ENCODE measurements at places on chromosomes 2 and 18.
A peak's percentile ranks its signal among the peaks of the same experiment; 100 is the strongest.

DNA sequence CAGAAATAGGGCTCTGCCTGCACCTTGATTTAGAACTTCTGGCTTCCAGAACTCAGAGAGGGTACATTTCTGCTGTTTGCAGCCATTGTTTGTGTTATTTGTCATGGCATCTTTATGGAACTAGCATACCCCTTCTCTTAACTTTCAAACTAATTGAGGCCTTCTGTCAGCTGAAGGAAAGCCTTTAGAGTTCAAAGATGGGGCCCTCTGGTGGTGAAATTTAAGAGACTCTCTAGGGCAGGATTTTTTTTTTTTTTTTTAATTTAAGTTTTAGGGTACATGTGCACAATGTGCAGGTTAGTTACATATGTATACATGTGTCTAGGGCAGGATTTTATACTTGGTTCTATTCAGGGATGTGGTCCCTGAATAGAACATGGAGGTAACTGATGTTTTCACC, 260.6 kb upstream of the LINC00305 start:
- DNase-seq, result no peak

DNA sequence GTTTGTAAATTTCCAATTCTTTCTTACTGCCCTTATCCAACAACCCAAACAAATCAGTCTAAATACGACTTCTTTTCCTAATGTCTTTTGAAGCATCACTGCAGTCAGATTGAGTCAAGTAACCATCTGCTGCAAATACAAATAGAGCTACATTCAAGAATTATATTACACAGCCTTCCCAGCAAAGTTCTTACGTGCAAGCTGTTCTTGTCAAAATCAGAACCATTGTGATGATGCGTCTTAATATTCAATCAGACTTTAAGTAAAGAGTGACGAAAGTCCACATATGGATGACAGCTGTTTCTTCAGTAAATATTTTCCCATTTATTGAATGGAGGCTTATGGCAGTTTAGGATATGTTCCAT, 943.8 kb downstream of the LRP1B start:
- no peak for DNase-seq

- no peak for DNase-seq
Measured at GRCh38 chr2:228545748-228546145, 364.3 kb upstream of the SPHKAP start.

- DNase-seq, result no peak
Measured at GRCh38 chr2:240327566-240327965, 107.9 kb upstream of the GPC1 start.

DNA sequence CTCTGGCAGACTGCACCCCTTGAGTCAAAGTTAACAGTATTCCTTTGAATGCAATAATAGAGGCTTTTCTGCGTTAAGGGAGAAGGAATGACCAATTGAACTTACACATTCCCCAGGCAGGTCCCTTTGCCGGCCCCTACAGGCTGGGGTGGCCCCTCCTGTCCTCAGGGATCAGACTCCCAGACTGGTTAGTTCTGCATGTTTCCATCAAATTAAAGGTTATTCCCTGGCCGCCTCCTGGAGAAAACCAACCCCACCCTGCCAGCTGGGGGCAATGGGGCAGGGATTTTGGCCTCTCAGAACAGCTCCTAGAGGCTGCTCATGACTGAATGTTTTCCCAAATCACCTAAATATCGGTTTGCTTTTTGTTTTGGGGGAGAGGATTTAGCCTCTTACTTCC, 199.6 kb downstream of the MGAT5 start:
- no peak for DNase-seq

DNA sequence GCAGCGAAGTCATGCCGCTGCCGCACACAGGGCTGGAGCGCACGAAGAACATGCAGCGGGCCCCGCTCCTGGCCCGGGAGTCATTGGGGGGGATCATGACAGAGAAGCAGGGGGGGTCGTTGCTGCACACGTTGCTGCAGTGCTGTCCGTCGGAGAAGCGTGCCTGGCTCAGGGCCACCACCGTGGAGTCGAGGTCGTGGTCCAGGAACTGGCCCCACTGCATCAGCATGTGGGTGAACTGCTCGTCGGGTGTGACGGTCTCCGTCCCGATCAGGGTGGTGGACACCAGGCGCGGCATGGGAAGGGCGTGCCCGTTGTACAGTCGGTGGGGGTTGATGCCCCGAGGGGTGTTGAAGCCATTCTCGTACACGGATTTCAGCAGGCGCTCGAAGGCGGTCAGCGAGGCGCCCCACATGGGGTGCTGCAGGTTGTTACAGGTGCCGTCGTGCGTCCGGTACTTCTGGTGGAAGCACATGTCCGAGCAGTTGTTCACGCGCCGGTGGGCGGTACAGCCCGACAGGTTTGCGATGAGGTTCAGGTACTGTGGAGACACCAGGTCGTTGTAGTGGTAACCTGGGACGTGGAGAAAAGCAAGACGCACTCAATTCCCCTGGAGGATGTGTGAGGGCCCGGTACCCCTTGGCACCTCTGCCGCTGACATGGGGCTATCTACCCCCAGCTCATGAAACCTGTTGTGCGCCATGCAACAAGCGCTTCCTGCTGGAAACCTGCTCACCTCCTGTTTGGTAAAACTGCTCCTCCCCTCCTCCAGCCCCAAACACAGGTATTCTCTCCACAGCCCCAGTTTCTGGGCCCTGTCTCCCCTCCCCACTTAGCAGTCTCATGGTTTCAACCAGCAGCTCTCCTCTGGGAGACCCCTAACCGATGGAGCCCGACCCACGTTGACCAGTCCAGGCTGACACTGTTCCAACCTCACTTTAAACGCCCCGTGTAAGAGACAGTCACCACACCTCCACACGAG, 94.9 kb downstream of the PXDN start:
- DNase-seq, result no peak

DNA sequence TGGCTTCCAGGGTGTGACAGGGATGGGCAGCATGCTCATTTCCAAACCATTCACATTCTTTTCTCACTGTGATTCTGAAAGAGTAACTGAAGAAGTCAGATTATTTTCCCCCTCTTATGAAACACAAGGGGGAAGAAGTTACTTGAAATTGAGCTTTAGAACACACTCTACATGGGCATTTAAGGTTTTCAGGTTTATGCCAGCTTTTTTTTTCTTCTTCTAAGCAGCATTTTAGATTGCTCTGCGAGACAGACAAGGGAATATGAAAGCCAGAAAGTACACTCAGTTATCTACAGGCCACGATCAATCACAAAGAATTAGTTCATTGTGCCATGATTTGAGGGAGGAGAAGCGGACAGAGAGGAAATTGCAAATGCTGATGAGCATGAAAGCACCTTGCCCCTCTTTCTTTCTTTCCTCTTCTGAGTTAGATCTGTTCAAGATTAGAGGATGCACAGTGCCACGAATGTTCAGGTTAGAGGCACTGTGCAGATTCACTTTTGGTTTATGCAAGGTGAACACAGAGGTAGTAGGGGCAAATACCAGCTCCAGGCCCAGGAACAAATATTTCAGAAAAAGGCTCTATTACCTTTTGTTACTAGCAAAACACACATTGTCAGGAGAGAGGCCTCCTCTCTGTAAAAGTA, 49.2 kb downstream of the CXCR4 start:
- DNase-seq, result peak; percentile 75

- no peak for DNase-seq
Measured at GRCh38 chr2:29273004-29273684, 157.9 kb downstream of the CLIP4 start.

DNA sequence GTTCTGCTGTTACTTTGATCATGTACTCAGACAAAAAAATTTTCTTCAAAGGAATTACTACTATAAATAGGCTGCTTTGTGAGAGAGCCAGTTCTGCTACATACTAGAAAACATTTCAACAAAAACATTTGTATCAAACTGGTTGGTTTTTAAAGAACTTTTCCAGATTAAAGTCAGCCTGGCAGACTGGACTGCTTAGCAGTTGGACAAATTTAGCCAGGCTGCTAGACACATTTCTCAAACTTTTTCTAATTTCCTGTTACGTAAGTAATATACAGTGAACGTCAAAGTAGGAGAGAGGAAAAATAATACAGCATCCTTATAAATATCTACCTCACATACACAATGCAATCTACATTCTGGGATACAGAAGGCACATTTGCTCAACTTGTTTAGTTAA, 109.5 kb downstream of the SP3 start:
- no peak for DNase-seq

- DNase-seq, result no peak
Measured at GRCh38 chr2:100278501-100278900, 43.8 kb downstream of the LONRF2 start.

- no peak for DNase-seq
Measured at GRCh38 chr2:235529621-235530020, 35.8 kb downstream of the AGAP1 start.

DNA sequence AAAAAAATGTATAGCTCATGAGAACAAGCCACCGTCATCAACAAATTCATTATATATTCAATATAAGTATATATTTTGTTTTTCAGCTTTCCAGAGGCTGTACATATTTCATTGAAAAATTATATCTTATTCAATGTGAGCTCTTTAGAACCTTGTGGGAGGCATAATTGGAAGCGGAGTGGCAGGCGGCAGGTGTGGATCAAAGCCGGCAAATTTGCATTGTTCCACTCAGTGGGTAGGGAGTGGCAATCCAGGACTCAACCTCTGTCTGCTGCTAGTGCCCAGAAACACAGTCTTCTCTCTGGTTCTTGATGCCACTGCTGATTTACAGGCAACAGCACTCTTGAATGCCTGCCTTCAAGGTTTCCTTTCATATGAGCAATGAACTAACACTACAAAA, 46.9 kb downstream of the GCA start:
- no peak for DNase-seq

- DNase-seq, result no peak
Measured at GRCh38 chr2:227192491-227192890, 28.1 kb downstream of the COL4A3 start.

- DNase-seq, result no peak
Measured at GRCh38 chr2:25819597-25820039, 58.7 kb downstream of the ASXL2 start.

- no peak for DNase-seq
Measured at GRCh38 chr2:8510519-8510918, 171.3 kb upstream of the ID2 start.

DNA sequence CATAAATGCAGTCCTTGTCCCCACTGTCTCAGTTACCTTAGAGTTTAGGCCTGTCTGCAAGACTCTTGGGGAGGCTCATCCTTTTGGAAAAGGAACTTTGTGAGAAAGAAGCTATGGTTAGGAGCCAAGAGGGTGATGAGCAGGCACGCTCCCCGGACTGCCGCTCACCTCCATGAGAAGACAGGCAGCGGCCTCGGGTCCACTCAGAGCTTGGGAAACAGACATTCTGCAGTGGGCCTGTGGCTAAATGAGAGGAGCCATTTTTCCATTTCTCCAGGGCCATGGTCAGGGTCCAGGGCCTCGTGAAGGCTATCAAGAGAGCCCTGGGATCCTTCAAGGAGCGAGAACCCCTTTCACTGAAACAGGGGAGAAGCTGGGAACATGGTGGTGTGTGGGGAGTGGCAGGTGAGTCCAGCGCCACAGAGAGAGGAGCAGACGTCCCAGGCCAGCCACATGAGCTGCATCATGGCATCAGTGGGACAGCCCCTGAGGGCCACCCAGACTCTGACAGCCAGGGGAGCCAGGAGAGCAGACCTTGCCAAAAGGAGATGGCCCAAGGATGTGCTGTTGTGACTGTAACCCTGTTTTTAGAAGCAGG, 4.0 kb upstream of the TEX51 start:
- DNase-seq, result no peak

DNA sequence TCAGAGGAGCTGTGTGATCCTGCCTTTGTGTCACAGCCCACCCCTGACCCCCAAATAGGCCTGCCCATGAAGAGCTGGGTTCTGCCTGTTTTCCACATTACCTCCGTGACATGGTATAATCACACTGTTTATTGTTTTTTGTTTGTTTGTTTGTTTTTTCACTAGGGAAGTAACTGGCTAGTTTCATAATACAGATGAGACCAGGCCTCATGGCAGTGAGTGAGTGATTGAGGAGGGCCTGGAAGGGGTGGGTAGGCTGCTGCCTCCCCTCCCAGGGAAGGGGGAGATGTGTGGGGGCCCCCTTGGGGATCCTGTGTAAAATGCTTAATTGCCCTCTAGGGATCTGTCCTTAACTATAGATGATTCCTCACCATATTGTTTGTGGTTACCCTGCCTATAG, 190.5 kb downstream of the LDLRAD4 start:
- DNase-seq, result no peak

GRCh38 chr2:241036964-241037421, 38.6 kb downstream of the SNED1 start:
- peak; percentile 74 for DNase-seq

DNA sequence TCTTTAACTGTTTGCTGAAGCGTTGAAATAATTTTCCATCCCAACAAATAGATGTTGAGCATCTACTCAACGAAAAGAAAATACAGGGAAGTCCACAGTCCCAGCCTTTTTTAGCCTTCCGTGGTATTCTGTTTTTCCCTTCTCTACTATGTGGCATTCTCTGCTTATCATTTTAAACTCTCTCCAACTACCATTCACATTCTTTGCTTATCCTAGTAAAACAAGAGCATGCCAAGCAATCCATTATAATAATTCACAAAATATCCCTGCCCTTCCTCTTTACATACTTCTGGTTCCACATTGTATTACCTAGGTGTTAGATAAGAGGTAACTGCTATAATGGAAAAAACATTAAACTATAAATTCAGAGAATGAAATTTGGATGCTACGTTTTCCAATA, 1.6 kb upstream of the SESTD1 start:
- DNase-seq, result no peak

DNA sequence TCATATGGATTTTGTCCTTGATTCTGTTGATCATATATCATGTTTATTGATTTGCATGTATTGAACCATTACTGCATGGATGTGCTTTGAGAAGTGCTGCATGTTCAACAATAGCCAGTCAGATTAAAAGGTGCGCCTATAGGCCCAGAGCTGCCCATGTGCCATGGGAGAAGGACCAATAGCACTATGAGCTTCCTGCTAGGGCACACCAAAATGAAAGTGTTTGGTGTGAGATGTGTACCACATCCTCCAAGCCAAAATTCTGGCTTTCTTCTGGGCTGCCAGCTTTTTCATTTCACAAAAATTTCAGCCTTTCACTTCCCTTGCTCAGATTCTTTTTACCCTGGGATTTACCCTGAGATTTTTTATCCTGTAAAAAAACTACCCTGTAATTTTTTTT, 34.8 kb upstream of the MMADHC start:
- no peak for DNase-seq

DNA sequence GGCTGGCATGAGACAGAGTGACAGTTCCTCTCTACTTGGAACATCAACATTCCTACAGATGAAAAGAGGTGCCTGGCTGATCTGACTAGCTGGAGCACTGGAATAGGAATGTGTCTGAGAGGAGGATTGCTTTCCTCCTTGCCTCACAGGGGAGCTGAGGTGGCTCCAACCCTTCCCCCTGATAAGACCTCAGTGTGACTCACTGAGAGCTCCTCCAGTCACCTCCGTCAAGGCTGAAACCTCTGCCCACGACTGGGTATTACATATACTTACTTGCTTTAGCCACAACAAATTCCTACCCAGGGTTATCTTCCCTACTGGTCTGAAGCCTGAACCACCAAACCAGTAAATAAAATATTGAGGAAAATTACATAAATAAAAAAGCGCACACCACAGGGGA, 342.7 kb upstream of the REG3G start:
- DNase-seq, result no peak
